ENCODE measurements at places on chromosomes 6 and 20.

DNA sequence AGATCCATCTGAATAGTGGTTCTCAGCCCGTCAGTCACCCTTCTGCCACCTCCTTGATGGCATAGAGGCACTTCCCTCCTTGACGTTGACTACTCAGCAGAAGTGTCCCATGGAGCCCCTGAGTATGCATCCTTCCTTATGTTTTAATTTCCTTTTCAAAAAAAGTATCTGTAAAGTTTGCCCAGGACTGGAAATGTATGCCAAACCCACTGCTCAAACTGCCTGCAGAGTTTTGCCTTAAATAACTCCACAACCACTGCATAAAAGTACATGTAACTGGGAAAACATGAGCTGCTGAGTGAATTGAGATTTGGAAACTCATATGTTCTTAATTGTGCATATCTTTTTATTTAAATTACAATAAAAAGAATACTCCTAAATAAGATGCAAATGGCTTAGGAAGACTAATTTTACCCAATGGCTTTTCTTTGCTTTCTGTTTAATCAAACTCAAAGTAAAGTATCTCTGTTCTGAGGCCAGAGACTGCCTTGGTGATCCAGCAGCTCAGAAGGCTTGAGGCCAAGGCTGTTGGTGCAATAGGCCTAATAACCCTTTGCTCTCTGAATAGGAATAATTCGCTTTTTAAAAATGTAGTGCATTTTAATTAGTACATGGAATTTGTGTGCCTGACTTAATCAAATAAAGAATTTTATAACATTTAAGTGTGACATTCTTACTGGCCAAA lies 90.4 kb downstream of the FNDC1 start:
- DNase-seq, result no peak

- DNase-seq, result no peak
Measured at GRCh38 chr6:129713806-129714333, 3.9 kb upstream of the ARHGAP18 start.

DNA sequence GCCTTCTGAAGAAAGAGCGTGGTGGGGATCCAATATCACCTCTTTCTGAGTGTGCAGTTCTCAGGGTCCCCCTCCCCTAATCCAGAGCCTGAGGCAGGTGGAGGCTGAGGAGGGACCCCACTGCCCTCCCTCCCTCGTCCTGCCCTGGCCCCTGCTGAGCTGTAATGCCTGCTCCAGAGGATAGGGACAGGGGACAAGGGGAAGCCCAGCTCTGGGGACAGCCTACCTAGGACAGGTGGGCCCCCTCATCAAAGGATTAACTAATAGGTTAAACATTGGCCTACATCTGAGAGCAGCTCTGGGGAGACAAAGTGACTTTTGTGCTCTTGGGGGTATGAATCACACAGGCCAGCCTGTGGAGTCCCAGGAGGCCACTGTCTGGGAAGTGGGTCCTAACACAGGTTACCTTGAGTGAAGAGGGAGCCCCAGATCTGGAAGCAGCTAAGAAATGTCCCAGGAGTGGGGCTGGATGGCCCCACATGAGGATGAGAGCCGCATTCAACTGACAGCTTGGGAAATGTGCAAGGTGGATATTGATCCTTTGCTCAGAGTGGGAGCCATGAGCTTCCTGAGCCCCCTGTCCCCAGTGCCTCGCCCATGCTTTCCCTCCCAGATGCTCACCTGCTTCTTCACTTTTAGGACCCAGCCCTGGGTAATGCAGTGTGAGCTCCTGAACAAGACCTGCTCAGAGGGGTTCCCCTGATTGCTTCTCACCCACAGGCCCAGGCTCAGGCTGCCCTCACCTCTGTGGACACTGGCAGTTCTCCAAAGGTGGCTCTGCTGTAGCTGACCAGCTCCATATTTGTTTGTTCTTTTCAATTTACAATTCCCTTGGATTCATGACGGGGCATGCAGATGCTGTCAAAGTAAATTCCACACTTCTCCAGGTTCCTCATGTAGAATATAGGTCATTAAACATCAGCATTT lies 17.8 kb upstream of the CST9L start:
- DNase-seq, result no peak

GRCh38 chr6:5497896-5498578 lies 236.7 kb downstream of the FARS2 start:
- no peak for DNase-seq

DNA sequence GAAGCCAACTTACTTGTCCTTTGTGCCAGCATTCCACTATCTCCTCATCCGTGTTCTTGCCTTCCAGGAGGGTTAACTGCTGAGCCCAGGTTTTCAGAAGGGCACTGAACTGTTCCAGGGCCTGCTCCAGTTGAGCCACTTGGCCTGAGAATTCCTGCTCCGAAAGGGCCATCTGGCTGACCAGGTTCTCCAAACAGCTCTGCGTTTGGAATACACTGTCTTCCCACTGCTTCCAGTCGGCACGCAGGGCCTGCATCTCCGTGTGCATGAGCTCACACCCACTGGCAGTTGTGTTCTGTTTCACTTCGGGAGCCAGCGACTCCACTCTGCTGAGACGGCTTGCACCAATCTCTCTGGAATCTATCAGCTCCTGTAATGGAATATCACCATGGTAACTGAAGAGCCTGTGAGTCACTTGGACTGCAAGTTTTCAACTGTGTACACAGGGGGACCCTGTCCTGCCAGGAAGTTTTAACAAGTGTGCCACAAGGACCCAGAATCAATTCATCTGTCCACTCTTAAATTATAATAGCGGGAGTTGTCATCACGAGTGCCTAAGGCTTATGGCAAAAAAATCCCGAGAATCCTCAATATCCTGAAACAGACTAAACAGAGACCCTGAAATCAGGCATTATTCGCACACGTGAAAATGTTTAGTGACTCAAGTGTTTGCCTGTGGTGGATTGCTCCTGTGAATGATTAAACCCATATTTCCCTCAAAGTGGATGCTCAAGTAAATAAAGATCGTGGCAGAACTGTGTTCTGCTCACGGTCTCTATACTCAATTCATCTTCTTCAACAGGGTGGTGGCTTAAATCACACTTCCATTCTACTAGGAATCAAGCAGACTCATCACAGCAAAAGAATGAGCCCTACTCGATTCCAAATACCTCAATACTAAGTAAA lies 255.9 kb downstream of the SYNE1 start:
- no peak for DNase-seq

Measured in NCI-H187 (cell line).